ENCODE measurements at places on chromosomes 4 and X.

- no peak for DNase-seq
These were observed 143.2 kb upstream of the ETNPPL start for GRCh38 chr4:108906006-108906405.

DNA sequence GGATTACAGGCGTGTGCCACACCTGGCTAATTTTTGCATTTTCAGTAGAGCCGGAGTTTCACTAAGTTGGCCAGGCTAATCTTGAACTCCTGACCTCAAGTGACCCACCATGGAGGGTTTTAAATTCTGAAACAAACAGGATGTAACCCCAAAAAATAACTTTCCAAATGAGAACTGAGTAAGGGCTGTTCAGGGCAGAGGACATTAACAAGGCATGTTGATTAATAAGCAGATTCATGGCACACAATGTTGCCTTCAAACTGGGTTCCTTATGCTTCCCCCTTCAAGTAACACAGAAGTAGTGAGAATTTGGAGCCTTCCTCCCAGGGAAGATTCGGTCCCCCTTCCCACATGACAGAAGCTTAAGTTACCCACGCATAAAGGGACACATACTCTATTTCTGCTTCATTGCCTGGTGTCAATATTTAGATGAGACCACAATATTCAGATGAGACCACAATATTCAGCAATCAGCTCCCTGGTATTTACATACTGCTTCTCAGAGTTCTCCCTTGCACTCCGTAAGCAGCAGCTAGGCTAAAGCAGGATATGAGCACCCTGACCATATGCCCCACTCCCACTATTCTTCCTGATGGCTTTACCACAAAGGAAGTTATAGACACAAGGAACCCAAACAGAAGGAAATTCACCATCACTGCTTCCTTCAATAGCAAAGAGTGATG is 21.4 kb downstream of the GRSF1 start:
- DNase-seq: no peak

GRCh38 chr4:185396724-185397385 is at the start of gene ANKRD37:
Gene ANKRD37 (plus strand): TSS chr4:185396841. CDS start chr4:185396924, 83 bp downstream.
- DNase-seq: no peak

DNA sequence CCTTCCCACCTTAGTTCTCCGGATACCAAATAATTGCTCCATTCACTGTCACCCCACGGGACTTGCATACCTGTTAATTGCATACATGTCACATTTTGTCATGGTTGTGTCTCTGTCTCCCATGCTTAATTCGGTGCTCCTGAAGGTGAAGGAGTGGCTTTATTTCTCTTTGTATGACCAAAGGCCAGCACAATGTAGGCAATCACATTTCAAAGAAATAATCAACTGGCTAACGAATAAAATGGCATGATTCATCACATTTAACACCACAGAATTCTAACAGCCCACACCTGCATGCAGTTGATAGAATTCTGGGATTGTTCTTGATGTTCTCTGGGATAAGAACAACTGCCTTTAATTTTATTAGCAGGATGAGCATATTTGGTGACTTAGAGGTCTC is 59.3 kb downstream of the ATXN3L start:
- DNase-seq: no peak

- no peak for DNase-seq
These were observed 76.6 kb downstream of the INTS12 start for GRCh38 chr4:105631818-105632400.

GRCh38 chr4:183388021-183388420 is 56.4 kb upstream of the CDKN2AIP start:
- no peak for DNase-seq

DNA sequence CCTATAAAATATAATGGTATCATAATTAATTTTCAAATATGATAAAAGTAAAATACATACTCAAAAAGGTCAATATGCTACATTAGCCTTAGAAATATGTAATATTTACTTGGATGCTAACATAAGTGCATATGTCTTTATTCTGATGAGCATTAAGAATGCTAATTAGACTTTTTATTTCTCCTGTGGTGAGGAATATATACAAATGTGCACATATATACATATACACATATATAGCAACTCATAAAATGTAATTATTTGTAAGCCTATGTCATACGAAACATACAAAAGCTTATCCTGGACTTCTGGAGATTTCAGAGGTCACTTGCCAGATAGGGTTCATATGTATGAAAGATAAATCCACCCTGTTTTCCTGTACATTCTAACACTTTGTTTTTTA is 11.1 kb downstream of the PLA2G12A start:
- DNase-seq: no peak

- DNase-seq: no peak
These were observed 413.1 kb downstream of the PDGFC start for GRCh38 chr4:156558373-156559025.

DNA sequence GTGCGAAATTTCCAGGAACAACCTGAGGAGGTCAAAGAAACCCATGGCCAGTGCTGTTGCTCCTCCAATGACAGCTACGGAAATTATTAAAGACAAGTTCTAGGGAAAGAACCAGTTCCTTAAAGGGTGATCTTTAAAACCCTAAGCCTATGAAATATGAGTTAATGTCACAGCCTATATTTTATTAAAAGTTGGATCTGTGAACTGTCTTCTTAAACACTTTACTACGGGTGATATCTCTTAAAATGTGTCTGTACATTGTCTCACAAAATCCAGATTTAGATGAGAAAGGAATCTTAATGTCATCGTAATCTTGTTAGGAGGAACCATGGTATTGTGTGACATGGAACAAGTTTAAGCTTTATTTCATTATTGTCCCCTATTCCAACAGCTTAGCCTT is 46.3 kb upstream of the VCX3B start:
- DNase-seq: no peak

- DNase-seq: no peak
These were observed 12.5 kb downstream of the RELL1 start for GRCh38 chr4:37673538-37674192.

- no peak for DNase-seq
These were observed 457 bp upstream of the RAB9A start for GRCh38 chrX:13688384-13688957.

DNA sequence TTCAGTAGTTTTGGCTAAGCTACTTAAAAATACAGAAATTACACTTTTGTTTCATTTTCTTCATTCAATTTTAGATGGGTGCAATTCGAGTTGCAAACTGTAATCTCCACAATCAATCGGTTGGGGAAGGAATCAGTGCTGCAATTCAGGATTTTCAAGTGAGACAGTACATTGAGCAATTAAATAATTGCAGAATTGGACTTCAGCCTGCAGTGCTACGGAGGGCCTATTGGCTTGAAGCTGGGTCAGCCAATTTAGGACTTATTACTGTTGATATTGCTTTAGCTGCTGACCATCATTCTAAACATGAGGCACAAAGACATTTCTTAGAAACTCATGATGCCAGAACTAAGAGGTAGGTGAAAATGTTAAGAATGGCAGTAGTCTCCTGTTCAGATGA is 77.7 kb downstream of the BLTP1 start:
- DNase-seq: no peak

DNA sequence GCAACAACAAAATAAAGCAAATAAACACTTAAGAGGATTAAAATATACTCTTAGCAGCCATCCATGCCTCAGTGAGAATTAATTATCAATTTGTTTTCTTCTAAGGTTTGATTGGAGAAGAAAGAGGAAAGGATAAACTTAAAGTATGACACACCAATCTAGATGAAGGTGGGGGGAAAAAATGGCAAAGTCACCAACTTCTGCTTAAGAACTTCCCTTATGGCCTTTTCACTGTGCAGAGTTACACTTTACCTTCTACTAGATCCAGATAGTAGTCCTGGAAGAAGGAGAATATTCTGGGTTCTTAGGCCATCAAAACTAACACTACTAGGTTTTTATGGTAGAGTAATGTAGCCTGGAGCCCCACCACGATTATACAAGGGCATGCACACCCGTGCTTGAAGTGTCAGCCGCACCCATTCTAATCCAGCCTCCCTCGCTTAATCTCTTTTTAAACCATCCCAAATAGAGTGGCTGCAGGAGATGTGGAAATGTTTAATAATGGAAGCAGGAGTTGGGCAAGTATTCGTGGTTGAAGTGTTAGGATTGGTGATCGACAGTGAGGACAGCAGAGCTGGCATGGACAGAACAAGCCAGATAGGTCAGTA is 14.1 kb downstream of the ENPEP start:
- DNase-seq: no peak

- DNase-seq: peak; percentile 27
These were observed 344.2 kb downstream of the MAPK10 start for GRCh38 chr4:86015412-86016350.

DNA sequence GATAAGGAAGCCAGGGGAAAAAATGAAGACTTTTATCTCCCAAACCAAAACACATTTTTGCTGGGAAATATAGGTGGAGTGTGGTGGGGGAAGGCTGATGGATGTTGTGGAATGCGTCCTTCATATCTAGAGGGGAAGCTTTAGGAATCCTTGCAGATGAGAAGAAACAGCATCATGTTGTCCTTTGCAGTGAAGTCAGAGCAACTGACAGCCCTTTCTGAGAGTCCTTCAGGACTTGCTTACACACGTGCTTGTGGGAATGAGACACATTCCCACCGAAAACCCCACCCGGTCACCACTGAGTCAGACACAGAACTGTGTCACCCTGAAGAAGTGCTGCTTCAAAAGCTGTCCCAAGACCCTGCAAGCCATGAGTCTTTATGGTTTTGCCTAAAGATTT is 81.5 kb downstream of the SHROOM2 start:
- DNase-seq: no peak

DNA sequence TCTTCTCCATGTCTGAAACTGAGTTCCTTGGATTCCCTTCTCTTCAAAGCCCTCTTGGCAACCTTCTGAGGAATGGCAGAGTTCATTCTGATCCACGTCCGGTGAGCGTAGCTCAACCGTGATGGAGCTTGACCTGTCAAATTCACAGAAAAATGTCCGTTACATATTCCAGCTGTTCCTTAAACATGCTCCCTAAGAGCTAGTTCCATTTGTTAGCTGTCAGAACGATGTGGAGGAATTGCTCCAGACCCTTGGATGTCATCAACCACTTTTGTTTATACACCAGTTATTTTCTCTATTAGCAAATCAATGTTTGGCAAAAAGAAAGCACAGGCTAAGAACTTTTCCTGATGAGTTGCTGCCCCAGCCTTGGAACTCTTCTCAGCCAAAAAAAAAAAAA is 50.1 kb downstream of the NHS start:
- DNase-seq: no peak

GRCh38 chrX:154458116-154458953 is at the start of gene PLXNA3:
Gene PLXNA3 (plus strand): TSS chrX:154458281. CDS start chrX:154460184, 1,903 bp downstream.
- DNase-seq: peak; percentile 48

DNA sequence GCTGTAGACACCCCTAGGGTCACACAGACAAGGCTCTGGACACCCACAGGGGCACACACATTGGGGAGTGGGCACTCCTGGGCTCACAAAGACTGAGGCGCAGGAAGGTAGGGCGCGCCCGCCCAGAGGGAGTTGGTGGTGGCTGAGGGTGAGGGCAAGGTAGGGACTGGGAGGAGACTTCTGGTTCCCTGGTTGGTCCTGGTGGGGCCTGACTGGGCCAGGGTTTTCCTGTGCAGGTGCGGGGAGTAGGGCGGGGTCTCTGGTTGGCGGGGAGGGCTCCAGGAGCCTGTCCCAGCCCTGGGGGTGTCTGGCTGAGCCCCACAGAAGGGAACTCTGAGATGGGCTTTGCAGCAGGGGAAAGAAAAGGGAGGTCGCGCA is 6.7 kb upstream of the WAS start:
- DNase-seq: no peak

DNA sequence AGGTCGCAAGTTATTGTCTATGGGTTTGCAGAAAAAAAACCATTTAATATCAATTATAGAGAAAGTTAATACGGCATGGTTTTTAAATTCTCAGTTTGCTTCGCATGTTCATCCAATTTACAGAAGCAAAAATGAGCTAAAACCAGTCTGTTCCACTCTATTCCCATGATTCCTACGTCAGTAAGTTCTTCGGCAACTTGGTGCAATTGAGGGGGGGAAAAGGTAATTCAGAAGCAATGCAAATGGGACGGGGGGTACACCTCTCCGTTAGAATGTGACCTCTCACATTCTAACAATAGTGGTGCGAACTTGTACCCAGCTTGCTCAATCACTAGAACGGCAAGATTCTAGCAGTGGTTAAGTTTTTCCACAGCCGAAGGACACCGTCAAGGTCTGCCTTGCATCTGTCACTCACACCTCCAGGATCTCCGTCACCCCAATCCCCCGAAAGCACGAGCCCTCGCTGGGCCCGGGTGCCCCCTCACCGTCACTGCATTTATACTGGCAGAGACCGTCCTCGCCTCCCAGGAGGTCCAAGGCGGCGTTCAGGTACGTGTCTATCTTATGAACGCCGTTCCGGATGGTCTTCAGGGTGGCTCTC is 653 bp downstream of the PLA2G12A start:
- peak; percentile 6 for DNase-seq

DNA sequence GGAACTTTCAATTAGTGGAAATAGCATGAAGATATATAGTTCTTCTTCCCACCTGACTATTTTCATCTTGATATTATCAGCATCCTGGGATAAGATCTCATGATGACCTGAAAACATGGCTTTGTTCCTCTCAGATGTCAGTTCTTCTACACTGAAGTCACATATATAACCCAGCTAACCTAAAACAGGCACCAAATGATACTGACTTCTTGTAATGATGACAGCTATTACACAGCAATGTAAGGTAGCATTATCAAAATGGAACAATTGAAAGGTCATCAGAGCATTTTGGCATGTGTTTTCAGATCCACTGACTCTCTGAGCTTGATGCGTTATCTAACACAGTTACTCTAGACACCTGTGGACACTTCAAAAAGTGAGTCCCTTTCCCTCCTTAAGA is 469.9 kb downstream of the INPP4B start:
- no peak for DNase-seq

GRCh38 chr4:2261110-2261852 is 628 bp downstream of the MXD4 start:
- peak; percentile 67 for DNase-seq

GRCh38 chr4:94848326-94848725 is 90.6 kb downstream of the BMPR1B start:
- no peak for DNase-seq

DNA sequence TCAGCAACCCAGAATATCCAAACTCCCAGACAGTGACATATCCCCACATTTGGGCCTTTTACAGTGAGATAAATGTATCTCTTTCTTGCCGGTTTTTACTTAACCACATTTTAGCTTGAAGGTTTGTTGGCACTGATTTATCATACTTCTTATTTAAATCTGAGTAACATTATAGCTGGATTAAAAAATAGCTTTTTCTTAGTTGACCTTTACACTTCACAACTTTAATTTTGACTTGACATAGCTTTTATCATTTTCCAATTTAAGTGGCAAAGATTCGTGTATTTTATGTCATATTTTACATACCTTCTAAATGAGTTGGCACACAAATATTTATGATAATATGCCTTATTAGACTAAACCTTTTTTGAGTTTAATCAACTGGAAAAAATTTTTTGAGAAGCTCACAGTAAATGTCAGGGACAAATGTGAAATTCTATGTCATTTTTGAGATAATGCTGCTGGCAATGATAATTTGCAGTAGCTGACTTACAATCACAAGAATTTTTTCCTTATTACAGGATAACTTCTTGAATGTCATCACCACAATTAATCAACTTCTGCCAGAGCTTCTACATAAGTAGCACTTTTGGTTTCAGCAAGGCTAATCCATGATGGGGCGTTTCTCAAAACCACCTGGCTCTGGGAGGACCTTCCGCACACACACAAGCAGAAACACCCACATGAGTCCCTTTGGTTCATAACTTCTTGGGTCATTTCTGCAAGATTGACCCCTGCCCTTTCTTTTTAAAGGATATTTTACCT is 80.3 kb downstream of the SYTL5 start:
- DNase-seq: no peak

Data from ELR (cell line).